ENCODE measurements at places on chromosomes 13 and 19.
A peak's percentile ranks its signal among the peaks of the same experiment; 100 is the strongest.

DNA sequence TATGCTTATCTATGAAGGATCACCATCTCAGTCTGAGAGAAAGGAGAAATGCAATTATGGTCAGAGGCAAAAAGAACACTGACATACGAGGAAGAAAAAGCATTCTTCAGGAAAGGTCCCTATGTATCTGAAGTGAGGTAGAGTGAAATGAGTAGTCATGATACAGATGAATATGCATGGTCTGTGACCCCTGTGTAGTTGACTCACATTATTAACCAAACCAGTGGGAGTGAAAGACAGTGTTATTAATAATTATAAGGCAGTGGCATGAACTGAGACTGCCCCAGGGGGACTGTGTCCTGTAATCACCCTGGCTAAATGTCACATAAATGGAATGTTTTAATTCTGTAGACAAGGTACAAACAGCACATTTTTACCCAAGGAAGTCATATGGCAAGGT, 1320.2 kb upstream of the PCDH9 start:
- DNase-seq, result no peak

GRCh38 chr13:95296326-95296925, 4.8 kb downstream of the ABCC4 start:
- no peak for DNase-seq

- no peak for DNase-seq
These were observed 541.6 kb downstream of the SUCLA2 start for GRCh38 chr13:47459512-47459911.

DNA sequence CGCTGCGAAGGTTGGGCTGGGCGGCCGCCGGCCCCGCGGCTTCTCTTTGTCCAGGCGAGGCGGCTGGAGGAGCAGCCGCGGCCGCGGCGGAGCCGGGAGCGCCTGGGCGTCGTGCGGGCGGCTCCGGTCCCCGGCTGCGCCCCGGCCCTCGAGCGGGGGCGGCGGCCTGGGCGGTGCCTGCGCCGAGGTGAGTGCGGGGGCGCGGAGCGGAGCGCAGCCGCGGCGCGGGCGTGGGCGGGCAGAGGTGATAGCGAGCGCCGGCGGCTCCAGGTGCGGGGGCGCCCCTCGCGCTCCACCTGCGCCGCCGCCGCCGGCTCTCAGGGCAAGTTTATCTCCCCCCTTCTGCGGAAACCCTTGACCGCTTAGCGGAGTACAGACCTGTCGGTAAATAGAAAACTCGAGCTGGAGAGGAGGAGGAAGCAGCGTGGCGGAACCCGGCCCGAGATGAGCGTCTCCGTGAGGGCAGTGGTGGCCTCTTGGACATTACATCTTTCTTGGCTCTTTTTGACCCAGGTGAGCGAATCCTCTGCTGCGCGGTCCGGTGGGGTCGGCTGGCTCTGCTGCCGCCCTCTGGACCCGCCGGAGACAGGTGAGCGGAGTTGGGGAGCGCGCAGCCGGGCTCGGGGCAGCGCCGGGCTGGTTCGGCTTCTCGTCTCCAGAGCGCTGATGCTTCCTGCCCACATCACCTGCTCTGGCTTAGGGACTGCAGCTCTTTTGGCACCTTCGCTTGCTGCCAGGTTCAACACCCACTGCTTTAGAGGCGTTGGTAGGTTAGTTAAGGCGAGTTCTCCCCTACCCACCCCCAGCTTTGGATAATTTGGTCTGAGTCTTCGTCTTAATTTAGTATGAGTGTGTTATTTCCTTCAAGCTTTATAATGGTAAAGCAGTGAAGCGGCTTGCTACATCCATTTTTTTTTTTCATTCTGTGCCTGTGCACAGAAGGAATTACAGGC, at the start of gene MTUS2:
Gene MTUS2 (plus strand): TSS at position 241 of the 953 bp plus-strand sequence.
- no peak for DNase-seq

- no peak for DNase-seq
These were observed 5.2 kb upstream of the MRPS31 start for GRCh38 chr13:40776232-40776631.

DNA sequence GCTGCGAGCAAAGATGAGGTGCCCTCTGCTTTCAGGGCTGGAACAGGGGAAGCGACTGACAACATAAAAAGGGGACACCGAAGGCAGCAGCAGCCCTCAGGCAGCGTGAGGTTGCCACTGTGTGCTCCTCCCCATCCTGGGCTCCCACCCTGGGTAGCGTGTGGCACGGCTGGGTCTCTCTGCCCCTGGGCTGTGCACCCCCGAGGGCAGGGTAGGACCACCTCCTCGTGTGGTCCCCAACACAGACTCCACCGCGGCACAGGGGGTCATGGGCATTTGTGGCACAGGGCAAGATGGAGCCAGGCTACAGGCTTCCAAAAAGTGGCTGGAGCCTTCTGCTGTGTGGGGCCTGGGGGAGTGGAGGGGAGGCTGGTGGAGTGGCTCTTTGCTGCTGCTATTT, 6.5 kb upstream of the RSPH6A start:
- no peak for DNase-seq

- DNase-seq, result no peak
These were observed 114.3 kb downstream of the DLEU7 start for GRCh38 chr13:50729177-50729576.

- DNase-seq, result no peak
These were observed 38.0 kb upstream of the ADGRE5 start for GRCh38 chr19:14343286-14343685.

GRCh38 chr13:112443995-112444311, 67.8 kb downstream of the SPACA7 start:
- DNase-seq, result peak; percentile 33

- no peak for DNase-seq
These were observed 67.9 kb upstream of the ZNF724 start for GRCh38 chr19:23318143-23318542.

DNA sequence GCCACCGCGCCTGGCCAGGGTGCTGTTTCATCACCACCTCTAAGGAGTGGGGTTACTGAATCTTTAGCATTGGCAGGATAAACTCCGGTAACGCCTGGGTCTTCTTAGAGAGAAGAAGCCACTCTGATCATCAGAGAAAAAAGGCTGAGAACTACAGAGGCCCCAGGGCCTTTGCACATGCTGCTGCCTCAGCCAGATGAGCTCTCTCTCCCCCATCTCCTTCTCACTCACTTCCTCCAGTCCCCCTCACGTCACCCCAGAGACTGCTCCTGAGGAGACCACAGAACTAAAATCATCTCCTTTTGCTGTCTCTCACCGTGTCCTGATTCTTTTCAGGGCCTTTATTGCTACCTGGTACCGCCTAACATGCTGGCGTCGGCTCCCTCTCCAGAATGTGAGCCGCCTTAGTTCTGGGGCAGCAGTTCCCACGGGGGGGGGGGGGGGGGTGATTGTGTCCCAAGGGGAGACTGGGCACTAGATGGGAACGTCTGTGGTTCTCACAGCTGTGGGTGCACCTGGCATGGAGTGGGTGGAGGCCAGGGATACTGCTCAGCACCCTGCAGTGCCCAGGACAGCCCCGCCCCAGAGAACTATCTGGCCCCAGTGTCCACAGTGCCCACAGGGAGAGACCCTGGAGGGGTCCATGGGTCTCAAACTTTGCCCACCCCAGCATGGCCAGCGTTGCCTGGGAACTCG, 5.1 kb upstream of the DIRAS1 start:
- no peak for DNase-seq

DNA sequence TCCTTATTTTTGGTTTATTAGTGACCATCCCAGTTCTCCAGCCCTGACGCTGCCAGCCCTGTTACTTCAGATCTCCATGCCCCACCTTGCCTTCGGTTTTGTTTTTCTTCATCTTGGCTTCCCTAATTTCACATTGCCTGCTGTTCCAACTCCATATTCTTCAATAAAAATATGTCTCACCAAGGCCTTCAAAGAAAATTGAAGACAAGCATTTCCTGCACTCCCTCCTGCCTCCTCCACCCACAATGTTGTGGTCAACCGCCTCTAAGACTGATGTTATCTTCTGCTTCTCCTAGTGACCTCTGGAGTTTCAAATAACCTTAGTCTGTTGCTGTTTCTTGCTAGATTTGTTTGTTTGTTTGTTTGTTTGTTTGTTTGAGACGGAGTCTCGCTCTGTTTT, 14.6 kb downstream of the PLD3 start:
- DNase-seq, result no peak

DNA sequence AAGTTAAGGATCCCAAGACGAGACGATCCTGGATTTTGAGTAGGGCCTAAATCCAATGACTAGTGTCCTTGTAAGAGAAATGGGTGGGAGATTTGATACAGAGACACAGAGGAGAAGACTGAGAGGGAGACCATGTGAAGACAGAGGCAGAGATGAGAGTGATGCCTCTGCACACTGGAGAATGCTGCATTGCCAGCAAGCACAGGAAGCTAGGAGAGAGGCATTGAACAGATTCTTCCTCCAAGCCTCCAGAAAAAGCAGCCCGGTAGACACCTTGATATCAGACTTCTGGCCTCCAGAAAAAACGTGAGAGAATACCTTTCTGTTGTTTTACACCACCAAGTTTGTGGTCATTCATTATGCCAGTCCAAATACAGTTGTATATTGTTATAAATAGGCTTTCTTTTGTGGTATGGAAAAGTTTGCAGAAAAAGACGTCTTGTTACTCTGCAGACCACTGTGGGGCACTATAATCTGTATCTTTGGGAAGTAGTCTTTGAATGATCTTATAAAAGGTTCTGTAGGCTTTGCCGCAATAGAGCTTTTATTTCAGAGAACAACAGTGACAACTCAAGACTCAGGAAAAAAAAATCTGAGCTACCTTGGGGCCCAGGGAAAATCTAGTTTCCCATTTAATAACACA, 17.9 kb upstream of the RFC3 start:
- DNase-seq, result peak; percentile 47

- DNase-seq, result no peak
These were observed 469.5 kb upstream of the TSHZ3 start for GRCh38 chr19:31818798-31819105.

DNA sequence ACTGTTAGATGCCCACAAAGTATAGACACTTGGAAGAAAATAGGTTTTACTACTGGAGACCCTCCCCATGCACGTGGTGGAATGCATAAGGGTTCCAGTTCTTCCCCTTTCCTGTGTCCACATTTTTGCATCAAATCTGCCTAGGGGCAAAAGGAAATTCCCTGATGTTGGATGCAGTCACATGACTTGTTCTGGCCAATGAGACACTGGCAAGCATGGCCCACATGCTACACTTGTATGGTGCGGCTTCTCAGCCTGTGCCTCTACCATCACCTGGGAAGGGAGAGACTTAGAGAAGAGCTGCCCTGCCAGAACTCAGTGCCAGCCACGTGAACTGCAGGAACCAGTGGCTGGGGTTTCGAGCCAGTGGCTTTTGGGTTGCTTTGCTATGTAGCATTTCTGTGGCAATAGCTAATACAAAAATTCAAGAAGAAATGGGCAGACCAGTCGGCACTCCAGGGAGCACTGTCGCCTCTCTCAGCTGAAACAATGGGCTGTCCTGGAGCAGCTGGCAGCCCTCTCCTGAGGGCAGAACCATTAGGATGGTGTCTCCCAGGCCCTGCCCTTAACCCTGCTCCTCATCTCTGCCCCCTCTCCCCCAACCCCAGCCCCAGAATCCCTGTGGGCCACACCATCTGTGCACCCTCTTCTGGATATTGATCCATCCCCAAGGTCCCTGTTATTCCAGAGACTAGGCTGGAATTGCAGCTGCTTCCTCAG, 634.0 kb downstream of the UQCRFS1 start:
- DNase-seq, result no peak

GRCh38 chr19:30314056-30314804, 58.0 kb upstream of the ZNF536 start:
- DNase-seq, result no peak

GRCh38 chr13:33560726-33561125, 257.2 kb upstream of the RFC3 start:
- DNase-seq, result no peak

GRCh38 chr13:35472323-35472881, 4.1 kb downstream of the MAB21L1 start:
- no peak for DNase-seq

DNA sequence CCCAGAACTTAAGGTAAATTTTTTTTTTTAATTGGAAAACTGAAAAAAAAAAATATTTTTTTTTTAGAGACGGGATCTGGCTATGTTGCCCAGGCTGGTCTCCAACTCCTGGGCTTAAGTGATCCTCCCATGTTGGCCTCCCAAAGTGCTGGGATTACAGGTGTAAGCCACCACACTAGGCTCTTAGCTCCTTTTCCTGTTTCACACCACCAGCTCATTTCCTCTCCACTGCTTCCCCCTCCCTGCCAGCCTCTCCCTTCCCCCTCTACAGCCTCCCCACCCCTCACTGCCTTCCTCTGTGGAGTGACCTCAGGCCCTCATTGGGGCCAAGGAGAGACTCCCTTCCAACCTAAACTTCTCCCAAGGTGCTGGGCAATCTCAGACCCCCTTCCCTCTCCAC, 4.2 kb upstream of the GIPR start:
- no peak for DNase-seq

GRCh38 chr19:398719-399118, 10.2 kb downstream of the C2CD4C start:
- no peak for DNase-seq

DNA sequence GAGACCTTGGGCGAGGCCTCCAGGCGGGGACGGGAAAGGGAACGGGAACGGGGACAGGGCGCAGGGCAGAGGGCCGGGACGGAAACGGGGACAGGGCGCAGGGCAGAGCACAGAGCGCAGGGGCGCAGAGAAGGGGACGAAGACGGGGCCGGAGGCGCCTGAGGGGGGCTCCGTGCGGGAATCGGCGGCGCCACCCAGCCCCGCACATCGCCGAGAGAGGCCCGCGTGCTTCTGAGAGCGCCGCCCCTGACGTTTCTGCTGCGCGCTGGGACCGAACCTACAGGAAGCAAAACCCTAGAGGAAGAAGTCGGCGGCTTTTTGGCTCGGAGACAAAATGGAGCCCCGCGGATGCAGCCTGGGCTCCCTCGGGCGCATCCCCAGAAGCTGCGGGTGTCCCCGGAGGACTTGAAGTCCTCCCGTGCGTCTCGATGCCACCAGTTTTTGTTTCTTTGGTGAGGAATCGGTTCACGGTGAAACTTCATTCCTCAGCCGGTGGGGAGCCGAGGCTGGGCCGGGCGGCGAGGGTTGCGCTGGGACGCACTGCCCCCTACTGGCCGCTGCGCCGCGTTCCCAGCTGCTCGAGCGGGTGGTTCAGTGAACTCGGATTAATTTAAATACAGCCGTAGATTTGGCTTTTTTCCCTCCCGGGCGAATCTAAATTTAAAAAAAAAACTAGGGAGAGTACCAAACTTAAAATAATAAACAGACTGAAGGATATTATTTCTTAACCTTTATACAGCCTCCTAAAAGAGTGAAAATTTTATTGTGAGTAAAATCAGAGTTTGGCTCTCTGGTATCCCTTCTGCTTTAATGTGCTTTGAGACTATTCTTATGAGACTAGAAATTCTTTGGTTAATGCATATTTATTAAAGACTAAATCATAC, 350.0 kb upstream of the ARGLU1 start:
- DNase-seq, result peak; percentile 45

All from fibroblast of the conjunctiva (primary cell).